Urinary bladder (tissue), 4 donors: ENCODE measurements at places on chromosomes 16 and 17. TPM values are rescaled to one million over a fixed set of nuclear protein-coding genes. Genes with fewer than 3 reads are reported as not detected.

The PDP2 gene
- 5.6 TPM for total RNA-seq

The CCL1 gene
- total RNA-seq, result not detected

The CCDC78 gene
- 0.74 TPM for total RNA-seq

The TBC1D3I gene
- total RNA-seq, result not detected

The PRSS8 gene
- total RNA-seq, result 1.6 TPM

The TSNAXIP1 gene
- 1.2 TPM for total RNA-seq

The UNK gene
- total RNA-seq, result 58.1 TPM
